Metanephros (tissue), 2 donors: ENCODE measurements at places on chromosomes 6 and 20. TPM values are rescaled to one million over a fixed set of nuclear protein-coding genes. Genes with fewer than 3 reads are reported as not detected.

Gene RBPJL
- not detected for total RNA-seq

Gene MPIG6B
- total RNA-seq: 4.7 TPM

Gene LTB
- 3.1 TPM for total RNA-seq

Gene ZBTB9
- 9.3 TPM for total RNA-seq

Gene SEMG1
- total RNA-seq: not detected

Gene MTO1
- 23.9 TPM for total RNA-seq

Gene TBC1D20
- total RNA-seq: 30.1 TPM

Gene PRSS16
- 0.47 TPM for total RNA-seq

Gene KIAA0408
- 5.1 TPM for total RNA-seq

Gene PLCB4
- total RNA-seq: 22.1 TPM

Gene B3GAT2
- total RNA-seq: 0.29 TPM

Gene SLC32A1
- 1.3 TPM for total RNA-seq

Gene RMND1
- 40.8 TPM for total RNA-seq

Gene SIRPB2
- 5.5 TPM for total RNA-seq
